NCI-H1105 (cell line): ENCODE measurements at places on chromosomes 16 and 17.

GRCh38 chr16:12210258-12210880 is 233.8 kb downstream of the SNX29 start:
- no peak for DNase-seq

DNA sequence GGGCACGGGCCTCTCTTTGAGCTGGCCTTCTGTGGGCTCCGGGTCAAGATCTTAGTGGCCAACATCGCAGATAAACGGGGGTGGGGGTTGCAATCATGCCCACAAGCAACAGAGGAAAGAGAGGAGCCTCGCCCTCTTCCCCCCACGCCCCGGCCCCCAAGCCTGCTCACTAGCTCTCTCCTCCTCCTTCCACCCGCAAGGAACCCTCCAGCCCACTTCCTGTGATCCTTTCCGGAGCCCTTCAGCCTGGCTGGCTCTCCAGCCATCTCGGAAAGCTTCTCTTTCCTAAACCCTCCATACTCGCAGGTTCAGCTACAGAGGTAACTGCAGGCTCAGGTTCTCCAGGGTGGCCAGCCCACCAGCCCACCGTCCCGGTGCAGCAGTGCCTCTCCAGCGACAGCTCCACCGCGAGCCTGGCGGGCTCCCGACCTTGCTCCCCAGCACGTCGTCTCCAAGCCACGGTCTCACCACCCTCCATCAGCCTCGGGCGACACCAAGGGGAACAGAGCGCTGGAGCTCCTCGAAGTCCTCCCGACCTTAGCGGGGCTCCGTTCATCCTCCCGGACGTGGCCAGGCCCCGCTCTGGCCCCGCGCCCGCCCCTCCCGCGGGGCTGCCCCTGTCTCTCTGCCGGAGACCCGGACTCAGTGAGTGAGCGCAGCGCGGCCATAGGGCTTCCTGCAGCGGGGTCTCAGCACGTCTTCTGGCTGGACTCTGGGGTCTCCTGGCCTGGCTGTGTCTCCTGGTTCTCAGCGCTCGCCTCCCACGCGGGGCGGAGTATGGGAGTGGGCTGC is 12.9 kb upstream of the ODF4 start:
- no peak for DNase-seq

- DNase-seq, result no peak
Observed at GRCh38 chr17:80773243-80773991, 218.2 kb upstream of the CHMP6 start.

- DNase-seq, result no peak
Observed at GRCh38 chr16:78142788-78143187, 43.3 kb downstream of the WWOX start.

GRCh38 chr17:49498029-49498615 is 3.0 kb downstream of the NGFR start:
- DNase-seq, result no peak

DNA sequence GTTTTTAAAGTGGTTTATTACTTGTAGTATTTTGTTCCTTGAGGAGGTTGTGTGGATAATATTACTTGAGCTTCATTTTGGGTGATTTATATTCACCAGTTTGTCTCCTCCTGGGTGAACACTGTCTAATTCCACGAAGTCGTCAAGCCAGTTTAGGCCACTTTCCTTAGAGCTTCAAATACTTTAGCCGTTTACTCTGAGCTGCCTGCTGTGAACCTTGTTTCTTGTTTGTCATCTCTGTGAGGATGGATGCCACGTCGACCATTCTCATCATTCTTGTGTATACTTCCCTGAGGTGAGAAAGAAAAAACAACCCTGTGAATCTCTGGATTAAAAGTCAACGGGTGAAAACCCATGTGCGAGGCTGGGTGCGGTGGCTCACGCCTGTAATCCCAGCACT is 9.0 kb downstream of the KRT24 start:
- DNase-seq, result no peak

GRCh38 chr17:67712375-67712774 is 5.4 kb upstream of the NOL11 start:
- no peak for DNase-seq

GRCh38 chr17:65918916-65919315 is 273.0 kb downstream of the CEP112 start:
- DNase-seq, result no peak

DNA sequence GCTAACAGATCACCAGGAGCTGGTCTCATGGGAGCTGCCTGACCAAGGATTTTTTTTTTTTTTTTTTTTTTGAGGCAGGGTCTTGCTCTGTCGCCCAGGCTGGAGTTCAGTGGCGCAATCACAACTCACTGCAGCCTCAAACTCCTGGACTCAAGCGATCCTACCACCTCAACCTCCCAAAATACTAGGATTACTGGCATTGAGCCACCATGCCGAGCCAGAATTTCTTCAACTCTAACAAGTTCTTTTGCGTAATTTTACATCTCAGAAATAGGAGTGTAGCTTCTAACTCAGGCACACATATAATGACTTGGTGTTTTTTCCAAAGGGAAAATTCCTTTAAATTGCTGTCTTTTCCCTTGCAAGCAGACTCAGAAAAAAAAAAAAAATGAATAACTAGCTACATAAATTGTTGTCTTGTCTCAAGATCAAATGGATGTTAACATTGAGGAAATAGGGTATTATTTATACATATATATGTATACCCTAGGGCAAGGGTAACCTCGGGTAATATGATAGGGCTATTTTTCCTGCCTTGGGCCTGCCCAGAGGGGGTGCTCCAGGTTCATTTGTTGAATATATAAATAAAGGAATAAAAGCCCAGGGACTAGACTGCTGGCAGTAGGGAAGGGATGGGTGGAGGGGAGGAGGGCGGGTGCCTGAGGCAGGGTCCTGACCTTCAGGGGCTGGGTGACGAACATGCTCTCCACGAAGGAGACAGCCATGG is 42.8 kb upstream of the GCSH start:
- no peak for DNase-seq

DNA sequence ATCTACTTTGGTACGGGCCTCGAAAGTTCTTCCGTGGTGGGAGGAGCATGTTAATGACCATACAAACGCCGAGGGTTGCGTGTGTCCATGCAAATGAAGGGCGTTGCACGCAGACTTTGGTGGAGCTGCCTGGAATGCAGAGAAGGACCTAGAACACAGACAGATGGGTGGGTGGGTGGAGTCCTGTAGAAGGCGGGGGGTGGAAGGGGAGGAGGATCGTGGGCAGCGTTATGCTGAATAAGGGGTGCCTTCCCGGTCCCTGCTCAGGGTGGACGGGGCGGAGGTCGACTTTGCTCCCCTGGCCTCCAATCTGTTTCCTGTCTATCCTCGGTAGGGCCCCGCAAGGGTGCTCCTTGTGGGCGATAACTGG is 795 bp upstream of the PAQR4 start:
- no peak for DNase-seq

GRCh38 chr16:31194898-31195297 is 7.7 kb downstream of the PYCARD start:
- DNase-seq, result no peak

DNA sequence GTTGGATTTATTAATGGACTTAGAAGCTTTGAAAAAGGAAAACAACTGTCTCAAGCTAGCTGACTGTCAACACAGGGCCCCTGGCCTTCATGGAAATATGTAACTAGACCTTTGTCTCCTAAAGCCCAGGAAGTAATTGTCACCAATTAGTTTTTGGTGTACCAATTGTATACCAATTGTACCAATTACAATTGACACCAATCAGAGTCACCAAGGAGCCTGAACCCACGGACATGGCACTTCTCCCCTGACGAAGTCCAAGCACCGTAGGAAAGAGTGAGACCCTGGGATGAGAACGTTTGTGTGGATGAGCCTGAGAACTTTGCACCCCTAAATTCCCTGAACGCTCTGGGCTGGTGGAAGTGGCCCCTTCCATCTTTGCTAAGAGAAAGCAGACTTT is 129.0 kb downstream of the ENGASE start:
- no peak for DNase-seq

DNA sequence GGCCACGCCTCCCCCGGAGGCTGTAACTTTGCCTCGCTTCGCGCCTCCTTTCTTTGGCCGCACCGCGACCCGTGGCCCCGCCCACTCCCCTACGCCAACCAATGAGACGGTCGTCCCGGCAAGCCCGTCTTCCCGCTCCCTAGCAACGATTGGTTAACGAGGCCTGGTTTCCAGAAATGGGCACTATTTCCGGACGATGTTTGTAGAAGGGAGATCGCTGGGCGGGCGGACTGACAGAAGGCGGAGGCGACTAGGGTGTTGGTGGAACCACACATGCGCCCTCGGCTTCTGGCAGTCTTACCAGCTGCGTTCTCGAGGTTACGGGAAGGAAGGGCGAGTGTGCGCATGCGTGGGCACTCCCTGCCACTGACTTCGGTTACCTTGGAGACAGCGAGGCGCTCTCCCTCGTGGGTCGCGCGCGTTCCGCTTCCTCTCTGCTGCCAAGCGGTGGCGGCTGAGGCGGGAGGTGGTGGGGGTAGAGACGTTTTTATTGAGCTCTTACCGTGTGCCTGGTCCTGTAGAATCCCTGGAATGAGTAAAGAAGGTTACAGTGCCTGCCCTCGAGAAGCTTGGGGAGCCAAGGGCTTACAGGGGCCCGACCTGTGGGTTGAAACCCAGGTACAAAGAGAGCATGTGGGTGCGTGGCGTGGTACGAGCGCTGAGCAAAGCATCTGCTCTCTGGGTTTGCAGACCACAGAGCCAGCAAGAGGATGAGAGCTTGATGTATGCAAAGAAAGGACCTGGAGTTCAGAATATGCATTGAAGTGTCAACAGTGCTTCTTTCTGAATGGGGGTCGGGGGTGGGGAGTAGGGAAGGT is 500 bp upstream of the MAP3K14 start:
- DNase-seq, result peak; percentile 99

GRCh38 chr17:81537343-81537855 is 9.2 kb downstream of the FSCN2 start:
- DNase-seq, result peak; percentile 83

GRCh38 chr16:23058576-23058975 is 90.7 kb downstream of the USP31 start:
- DNase-seq, result no peak

DNA sequence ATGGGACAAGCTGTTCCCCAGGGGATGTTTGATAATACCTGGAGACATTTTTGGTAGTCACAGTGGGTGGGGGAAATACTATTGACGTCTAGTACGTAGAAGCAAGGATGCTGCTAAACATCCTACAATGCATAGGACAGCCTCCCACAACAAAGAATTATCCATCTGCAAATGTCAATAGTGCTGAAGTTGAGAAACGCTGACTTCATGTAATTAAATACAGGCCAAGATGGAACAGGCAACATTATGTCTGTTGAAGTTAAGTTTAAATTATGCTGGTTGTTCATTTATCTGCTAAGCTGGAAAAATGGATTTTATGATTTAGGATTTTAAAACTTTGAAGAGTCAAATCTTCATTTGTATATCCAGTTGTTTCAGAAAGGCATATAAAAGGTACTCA is 341.2 kb upstream of the DYNLRB2 start:
- no peak for DNase-seq

DNA sequence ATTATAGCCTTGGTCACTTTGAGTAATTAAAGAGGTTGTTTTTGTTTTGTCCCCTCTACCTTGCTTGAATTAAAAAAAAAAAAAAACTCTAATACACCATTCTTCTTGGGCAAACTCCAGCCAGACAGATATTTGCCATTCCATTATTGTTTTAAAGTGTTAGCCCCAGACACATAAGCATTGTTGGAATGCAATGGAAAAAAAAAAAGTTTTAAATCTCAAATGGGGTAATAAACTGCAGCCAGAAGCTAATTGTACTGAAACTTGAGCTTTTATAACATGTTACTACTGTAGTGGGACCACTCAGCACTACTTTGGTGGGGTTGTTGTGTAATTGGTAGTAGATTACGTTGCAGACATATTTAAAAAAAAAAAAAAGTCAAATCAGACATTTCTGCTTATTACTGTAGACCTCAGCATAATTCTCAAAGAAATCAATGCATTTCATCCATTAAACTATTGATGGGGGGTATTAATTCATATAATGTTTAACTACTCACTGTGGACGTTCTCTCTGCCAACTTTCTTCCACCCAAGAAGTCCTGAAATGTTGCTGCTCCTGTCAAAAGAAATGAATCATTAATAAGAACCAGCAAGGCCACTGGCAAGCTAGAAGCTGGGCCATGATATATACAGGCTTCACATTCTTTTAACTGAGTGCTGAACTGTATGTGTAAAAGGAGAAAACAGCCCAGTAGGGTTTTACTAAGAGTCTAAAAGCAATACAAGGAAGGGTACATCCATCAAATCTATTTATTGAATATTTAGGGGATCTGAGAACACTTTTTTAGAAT is 626.6 kb upstream of the SOX9 start:
- no peak for DNase-seq

DNA sequence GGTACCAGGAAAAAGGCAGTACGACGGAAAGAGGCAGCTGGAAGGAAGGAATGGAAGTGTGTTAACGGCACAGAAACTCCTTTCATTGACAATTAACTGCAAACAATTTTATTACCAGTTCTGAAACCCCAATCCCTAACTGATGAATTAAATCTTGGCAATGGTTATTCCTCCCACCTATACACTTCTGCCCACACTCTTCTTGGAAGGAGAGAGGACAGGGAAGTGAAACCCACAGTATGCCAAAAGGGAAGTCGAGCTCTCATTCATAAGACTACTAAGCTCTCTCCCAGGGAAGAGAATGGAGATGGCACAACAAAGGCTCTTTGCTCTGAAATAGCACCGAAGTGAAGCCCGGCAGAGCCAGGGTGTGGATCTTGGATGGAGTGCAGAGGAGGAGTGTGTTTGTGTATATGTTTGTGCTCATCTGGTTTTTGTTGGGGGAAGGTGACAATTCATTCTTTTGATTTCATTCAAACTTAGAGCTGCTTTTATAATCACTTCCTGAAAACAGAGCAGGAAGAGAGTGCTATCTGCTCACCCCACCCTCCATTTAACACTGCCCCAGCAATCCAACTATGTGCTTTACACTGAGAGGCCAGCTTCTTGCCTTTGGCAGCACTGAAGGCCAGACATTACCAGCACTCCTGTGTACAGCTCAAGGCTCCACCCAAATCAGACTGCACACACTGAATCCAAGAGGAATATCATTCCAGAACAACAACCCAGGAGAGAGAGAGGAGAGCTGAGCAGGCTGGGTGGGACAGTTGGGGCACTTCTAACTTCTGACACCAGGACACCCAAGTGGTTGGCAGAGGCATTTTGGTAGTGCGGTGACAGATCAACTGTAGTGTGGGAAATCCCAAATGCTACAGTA is 68.7 kb downstream of the HIC1 start:
- DNase-seq, result no peak

DNA sequence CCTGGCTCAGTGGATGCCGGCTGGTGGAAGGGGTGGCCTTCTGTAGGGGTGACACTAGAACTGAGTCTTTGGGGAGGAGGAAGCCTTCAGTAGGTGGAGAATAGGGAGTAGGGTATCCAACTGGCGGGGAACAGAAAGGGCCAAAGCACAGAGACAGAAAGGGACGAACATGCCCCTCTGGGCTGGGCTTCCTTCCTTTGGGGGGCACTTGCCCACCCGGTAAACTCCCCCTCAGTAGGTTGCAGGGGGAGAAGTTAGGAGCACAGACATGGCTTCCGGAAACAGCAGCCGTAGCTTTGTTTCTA is 774 bp downstream of the ENGASE start:
- no peak for DNase-seq

DNA sequence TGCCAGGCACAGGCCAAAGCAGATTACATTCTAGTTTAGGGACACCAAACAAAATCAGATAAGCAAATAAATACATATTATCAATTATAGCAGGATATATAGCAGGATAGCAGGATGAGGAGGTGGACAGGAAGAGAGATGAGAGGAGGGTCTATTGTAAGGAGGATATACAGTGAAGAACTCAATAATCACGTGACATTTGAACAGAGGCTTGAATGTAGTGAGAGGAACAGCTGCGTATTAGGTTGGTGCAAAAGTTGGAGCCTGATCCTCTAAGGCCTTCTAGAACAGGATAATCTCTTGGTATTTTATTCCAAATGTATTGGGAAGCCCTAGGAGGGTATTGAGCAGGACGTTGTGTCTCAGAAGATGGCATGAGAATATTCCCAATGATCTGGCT is 136.7 kb downstream of the CYLD start:
- no peak for DNase-seq
